ENCODE measurements at places on chromosomes 5 and 9. TPM values are rescaled to one million over a fixed set of nuclear protein-coding genes. Genes with fewer than 3 reads are reported as not detected.

GRCh38 chr5:139117342-139117884 lies 80.8 kb downstream of the SIL1 start:
- H3K36me3 ChIP-seq: peaks cover 5% of the 10 kb centered on the region
- H3K27me3 ChIP-seq: no peaks in the 10 kb centered on the region
- no peak for DNase-seq
- H3K27ac ChIP-seq: no peak overlapping the region
- no peaks in the 10 kb centered on the region for H3K4me1 ChIP-seq

GRCh38 chr5:127615916-127616315 lies 33.0 kb upstream of the CTXN3 start:
- no peak overlapping the region for H3K4me3 ChIP-seq
- H3K36me3 ChIP-seq: no peaks in the 10 kb centered on the region
- H3K27me3 ChIP-seq: peaks cover 3% of the 10 kb centered on the region
- no peak overlapping the region for H3K27ac ChIP-seq

ADGRD2 gene
- total RNA-seq: not detected

DNA sequence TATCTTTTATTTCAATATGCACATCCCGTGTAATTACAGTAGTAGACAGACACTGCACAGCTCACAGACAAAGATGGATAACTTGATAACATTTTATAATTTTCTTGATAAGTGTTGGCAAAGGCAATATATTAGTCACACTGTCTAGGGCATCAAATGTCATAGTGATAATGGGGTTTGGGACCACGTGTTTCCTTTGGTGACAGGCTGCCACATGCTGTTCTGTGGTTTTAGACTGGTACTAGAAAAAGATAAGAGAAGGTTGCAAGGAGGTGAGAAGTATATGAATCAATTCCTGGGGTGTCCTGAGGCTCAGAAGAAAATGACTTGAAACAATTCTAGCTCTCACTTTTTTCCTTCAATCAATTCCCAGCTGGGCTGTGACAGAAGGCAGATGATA lies 258.8 kb upstream of the CHD1 start:
- no peaks in the 10 kb centered on the region for H3K4me1 ChIP-seq
- no peak overlapping the region for H3K4me3 ChIP-seq
- H3K36me3 ChIP-seq: no peaks in the 10 kb centered on the region
- H3K27me3 ChIP-seq: peaks cover 4% of the 10 kb centered on the region
- no peak overlapping the region for H3K27ac ChIP-seq

SLC34A3 gene
- total RNA-seq: not detected

OR1J4 gene
- 0.44 TPM for total RNA-seq

DNA sequence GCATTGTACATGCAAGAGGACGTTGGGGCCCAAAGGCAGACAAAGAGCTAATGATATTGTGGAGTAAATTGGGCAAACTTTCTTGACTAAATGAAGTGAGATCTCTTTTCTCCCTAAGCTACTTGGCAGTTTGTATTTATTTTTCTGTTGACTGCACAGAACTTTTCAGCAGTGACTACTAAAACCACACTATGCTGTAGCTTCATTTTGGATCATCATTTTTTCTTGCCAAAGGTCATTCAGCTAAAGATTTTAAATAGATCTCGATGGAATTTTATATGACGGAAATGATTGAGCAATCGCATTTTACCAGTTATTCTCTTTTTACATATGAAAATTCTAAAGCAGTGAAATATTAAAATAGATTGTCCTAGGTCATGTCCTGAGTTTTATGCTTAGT lies 286.1 kb upstream of the ACTBL2 start:
- no peaks in the 10 kb centered on the region for H3K4me1 ChIP-seq
- H3K4me3 ChIP-seq: no peak overlapping the region
- H3K36me3 ChIP-seq: no peaks in the 10 kb centered on the region
- DNase-seq: no peak

- peaks cover 3% of the 10 kb centered on the region for H3K27me3 ChIP-seq
- H3K4me3 ChIP-seq: no peak overlapping the region
- no peak overlapping the region for H3K27ac ChIP-seq
- H3K36me3 ChIP-seq: peaks cover 2% of the 10 kb centered on the region
- no peaks in the 10 kb centered on the region for H3K4me1 ChIP-seq
These were observed 388.7 kb upstream of the POU5F2 start for GRCh38 chr5:94130077-94130476.

DNA sequence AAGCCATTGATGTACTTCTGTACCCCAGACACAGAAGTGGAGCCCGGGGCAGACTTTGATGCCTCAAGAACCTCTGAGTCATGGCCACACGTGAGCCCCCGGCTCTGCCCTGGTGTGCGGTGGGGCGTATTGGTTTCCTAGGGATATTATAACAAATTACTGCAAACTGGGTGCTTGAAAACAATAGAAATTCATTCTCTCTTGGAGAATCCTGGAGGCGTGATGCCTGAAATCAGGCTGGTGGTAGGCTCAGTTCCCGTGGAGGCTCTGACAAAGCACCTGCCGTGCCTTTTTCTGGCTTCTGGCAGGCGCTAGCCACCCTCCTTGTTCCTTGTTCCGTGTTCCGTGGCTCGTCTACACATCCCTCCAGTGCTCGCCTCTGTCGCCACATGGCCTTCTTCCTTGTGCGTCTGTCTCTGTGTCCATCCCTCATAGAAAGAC lies 24.2 kb downstream of the NEK6 start:
- H3K27ac ChIP-seq: no peak overlapping the region
- no peak overlapping the region for H3K4me3 ChIP-seq
- no peaks in the 10 kb centered on the region for H3K27me3 ChIP-seq
- H3K4me1 ChIP-seq: peaks cover 19% of the 10 kb centered on the region
- DNase-seq: no peak

GRCh38 chr9:127132375-127132774 lies 9.9 kb upstream of the ANGPTL2 start:
- peak; percentile 12 for DNase-seq
- no peak overlapping the region for H3K27ac ChIP-seq
- H3K36me3 ChIP-seq: no peaks in the 10 kb centered on the region
- H3K27me3 ChIP-seq: peaks cover 4% of the 10 kb centered on the region
- H3K4me3 ChIP-seq: no peak overlapping the region
- peaks cover 2% of the 10 kb centered on the region for H3K4me1 ChIP-seq

SPINK13 gene
- total RNA-seq: not detected

- no peak for DNase-seq
- no peaks in the 10 kb centered on the region for H3K27me3 ChIP-seq
- H3K36me3 ChIP-seq: peaks cover 13% of the 10 kb centered on the region
- no peak overlapping the region for H3K27ac ChIP-seq
These were observed 124.4 kb downstream of the SSBP2 start for GRCh38 chr5:81626524-81626923.

DNA sequence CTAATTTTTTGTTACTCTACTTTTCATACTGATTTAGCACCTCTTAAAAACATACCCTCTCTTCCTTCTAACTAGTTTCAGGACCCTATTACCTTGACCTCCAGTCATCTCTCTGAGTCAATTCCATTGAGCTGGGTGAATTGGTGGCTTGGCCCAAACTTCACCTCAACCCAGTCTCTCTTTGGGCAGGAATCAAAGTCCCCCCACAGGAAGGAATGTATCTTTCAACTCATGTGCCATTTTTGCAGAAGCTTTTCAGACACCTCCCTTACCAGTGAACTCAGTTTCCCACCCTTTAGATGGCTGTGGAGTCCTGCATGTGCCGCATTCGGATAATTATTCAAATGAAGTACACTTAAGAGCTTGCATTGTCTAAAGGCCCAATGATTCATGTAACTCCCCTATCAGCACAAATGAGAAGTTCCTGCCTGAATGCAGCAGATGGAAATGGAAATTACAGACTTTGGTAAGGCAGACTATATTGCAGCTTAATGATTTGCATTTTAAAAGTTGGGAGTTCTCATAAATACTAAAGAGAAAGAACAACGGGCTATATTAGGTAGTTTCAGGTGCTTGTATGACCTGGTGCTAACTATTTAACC lies 693.5 kb downstream of the PTPRD start:
- H3K36me3 ChIP-seq: no peaks in the 10 kb centered on the region
- DNase-seq: no peak
- no peaks in the 10 kb centered on the region for H3K4me1 ChIP-seq
- no peaks in the 10 kb centered on the region for H3K27me3 ChIP-seq
- no peak overlapping the region for H3K27ac ChIP-seq

GRCh38 chr9:16309082-16309468 lies 561.4 kb downstream of the BNC2 start:
- H3K4me1 ChIP-seq: no peaks in the 10 kb centered on the region
- H3K4me3 ChIP-seq: no peak overlapping the region
- H3K27me3 ChIP-seq: peaks cover 3% of the 10 kb centered on the region
- no peaks in the 10 kb centered on the region for H3K36me3 ChIP-seq

PCDHGB3 gene
- total RNA-seq: 0.82 TPM

All from activated naive CD8-positive, alpha-beta T cell treated with anti-CD3 and anti-CD28 coated beads, Interleukin-2, amount 10 ng/mL, durations not matched to agents 7 days and 5 days (primary cell).